Stimulated activated CD8-positive, alpha-beta memory T cell treated with anti-CD3 and anti-CD28 coated beads, Interleukin-15, amount 100 ng/mL, for 24 hours (primary cell): ENCODE measurements at places on chromosomes 13 and 19.

DNA sequence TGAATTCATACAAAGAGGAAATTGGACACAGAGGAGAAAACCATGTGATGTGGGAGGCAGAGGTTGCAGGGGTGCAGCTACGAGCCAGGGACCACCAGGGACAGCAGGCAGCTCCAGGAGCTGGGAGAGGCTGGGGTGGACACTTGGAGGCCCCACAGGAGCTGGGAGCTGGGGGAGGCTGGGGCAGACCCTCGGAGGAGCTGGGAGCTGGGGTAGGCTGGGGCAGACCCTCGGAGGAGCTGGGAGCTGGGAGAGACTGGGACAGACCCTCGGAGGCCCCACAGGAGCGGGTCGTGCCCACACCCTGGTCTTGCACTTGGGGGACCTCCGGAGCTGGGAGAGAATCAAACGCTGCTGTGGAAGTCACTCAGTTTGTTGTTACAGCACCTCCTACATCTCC, 141.7 kb downstream of the SOX1 start:
- no peak for DNase-seq

- DNase-seq: no peak
These were observed 17.8 kb downstream of the SULT2B1 start for GRCh38 chr19:48569814-48570213.

DNA sequence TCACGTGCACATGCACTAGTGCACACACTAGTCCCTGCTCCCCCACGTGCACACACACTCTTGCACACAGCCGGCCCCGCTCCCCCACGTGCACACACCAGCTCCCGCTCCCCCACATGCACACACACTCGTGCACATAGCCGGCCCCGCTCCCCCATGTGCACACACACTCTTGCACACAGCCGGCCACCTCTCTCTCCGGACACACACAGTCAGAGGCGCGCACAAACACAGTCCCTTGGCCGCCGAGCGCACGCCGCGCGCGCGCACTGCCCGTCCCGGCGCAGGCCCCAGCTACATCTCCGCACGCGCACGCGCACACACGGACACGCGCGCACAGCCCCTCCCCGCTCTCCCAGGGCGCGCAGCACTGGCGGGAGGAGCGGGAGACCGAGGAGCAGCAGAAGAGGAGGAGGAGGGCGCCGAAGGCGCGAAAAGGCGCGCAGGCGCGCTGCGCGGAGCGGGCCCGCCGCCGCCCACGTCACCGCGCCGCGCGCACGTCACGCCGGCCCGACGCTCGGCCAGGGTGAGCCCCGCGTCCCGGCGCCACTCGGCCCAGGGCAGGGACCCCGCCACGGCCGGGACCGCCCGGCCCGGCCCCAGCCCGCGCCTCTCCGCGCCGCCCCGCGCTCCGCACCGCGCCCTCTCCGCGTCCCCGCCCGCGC, at the start of gene TFDP1:
Gene TFDP1, plus strand, starts transcription at position 549 of the 665 bp plus-strand sequence. CDS start 1,085 bp downstream, outside the sequence.
- DNase-seq: peak; percentile 70

DNA sequence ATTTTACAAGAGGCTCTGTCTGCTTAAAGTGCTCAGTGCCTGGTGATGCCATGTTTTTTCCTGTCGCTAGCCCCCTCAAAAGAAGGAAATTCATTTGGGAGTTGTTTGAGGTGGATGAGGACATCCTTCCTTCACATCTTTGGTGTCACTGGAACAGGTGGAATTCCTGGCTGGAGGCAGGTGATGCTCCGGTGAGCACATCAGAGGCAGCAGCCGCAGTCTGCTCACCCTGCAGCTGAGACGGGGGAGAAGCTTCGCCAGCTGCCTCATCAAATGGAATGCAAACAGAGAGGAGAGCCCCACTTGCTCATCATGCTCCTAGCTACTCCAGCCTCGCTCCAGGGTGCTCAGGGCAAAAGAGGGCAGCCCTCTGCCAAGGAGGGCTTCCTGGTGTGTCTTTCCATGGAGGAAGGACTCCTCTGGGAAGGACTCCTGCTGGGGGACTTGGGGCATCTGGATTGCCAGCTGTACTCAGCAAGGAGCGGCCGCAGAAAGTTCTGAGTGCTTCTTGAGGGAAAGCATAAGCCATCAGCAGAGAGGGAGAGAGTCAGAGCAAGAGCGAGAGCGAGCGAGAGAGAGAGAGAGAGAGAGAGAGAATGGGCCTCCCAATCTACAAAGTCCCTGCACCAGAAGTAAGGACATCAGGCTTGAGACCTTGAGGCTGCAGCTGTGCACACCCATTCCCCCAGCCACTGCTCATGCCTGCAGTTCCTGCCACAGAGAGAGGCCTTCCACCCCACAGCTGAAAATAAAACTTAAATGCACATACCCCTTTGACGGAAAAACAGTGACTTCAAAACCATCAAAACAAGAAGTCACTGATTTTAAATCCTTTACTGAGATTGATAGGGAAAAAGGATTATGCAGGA, 74.3 kb upstream of the UBL3 start:
- DNase-seq: no peak

- DNase-seq: no peak
These were observed 17.0 kb downstream of the POU2F2 start for GRCh38 chr19:42115219-42115618.

GRCh38 chr13:75181906-75182305, 300.1 kb downstream of the TBC1D4 start:
- DNase-seq: no peak

DNA sequence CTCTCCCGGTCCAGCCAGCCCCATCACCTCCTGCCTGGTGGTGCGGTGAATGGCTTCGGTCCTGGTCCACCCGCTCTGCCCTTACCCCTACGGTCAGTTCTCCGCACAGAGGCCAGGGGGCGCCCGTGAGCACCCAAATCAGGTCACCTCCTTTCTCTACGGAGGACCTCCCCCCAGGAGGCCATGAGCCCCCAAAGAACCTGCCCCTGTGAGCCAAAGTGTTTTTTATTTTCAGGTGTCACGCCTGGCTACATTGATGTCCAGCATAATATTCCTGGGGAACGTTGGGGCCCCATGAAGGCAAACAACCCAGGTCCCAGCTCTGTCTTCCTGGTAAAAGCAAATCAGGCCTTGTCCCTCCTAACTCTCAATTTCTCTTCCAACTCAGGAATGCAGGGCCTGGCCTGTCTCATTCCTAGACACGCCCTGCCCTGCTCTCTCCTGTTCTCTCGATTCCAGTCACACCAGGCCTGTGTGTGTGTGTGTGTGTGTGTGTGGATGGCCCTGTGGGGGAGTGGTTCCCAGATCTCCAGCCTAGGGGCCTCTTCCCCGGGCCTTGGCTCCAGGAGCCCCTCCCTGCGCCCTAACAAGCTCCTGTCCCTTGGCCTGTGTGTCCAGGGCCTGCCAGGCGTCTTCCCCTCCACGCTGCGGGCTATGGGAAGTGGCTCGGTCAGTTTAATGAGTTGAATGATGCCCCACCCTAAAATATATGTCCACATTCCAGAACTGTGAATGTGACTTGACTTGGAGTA, 9.7 kb upstream of the GIPC1 start:
- peak; percentile 42 for DNase-seq
